ENCODE measurements at places on chromosomes 4 and X.
A peak's percentile ranks its signal among the peaks of the same experiment; 100 is the strongest.

GRCh38 chr4:150008546-150008945 lies 69.7 kb upstream of the DCLK2 start:
- H3K4me1 ChIP-seq: no peaks in the 10 kb centered on the region
- H3K27ac ChIP-seq: no peak overlapping the region
- H3K4me3 ChIP-seq: no peak overlapping the region
- DNase-seq: no peak

- no peak overlapping the region for H3K27ac ChIP-seq
- no peaks in the 10 kb centered on the region for H3K27me3 ChIP-seq
- no peak for DNase-seq
- H3K4me3 ChIP-seq: no peak overlapping the region
- no peaks in the 10 kb centered on the region for H3K36me3 ChIP-seq
- H3K4me1 ChIP-seq: no peaks in the 10 kb centered on the region
Measured at GRCh38 chr4:23921447-23921845, 31.6 kb upstream of the PPARGC1A start.

DNA sequence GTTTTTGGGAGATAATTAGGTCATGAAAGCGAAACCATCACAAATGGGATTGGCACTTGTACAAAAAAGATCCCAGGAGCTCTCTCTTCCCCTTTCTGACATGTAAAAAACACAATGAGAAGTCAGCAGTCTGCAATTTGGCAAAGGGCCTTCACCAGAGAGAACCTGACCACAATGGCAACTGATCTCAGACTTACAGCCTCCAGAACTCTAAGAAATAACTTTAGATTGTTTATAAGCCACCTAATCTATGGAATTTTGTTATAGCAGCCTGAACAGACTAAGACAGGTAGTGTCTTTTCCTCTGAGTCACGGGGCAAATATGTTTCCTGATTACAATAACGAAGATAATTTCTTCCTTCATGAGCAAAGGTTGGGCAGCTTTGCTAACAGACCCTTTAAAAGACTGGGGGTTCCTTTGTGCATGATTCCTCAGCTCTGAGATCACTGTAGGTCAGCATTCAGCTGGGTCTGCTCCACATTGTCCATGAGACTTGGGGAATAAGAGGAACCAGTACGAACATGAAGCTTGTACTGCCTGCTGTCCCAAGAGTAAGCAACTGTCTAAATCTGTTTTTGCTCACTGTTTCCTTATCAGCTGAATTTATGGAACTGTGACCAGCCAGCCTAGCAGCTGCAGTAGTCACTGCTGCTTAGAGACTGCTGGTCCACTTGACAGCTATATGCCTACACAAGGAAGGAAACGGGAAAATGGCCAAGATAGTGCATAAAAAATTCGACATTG lies 191.6 kb downstream of the ANAPC10 start:
- H3K4me3 ChIP-seq: no peak overlapping the region
- H3K36me3 ChIP-seq: no peaks in the 10 kb centered on the region
- H3K27me3 ChIP-seq: no peaks in the 10 kb centered on the region
- H3K27ac ChIP-seq: no peak overlapping the region
- DNase-seq: no peak

GRCh38 chrX:4830880-4831557 lies 1117.6 kb upstream of the PRKX start:
- no peaks in the 10 kb centered on the region for H3K36me3 ChIP-seq
- no peaks in the 10 kb centered on the region for H3K27me3 ChIP-seq
- no peak for DNase-seq
- H3K4me1 ChIP-seq: peaks cover under 1% of the 10 kb centered on the region
- no peak overlapping the region for H3K27ac ChIP-seq

DNA sequence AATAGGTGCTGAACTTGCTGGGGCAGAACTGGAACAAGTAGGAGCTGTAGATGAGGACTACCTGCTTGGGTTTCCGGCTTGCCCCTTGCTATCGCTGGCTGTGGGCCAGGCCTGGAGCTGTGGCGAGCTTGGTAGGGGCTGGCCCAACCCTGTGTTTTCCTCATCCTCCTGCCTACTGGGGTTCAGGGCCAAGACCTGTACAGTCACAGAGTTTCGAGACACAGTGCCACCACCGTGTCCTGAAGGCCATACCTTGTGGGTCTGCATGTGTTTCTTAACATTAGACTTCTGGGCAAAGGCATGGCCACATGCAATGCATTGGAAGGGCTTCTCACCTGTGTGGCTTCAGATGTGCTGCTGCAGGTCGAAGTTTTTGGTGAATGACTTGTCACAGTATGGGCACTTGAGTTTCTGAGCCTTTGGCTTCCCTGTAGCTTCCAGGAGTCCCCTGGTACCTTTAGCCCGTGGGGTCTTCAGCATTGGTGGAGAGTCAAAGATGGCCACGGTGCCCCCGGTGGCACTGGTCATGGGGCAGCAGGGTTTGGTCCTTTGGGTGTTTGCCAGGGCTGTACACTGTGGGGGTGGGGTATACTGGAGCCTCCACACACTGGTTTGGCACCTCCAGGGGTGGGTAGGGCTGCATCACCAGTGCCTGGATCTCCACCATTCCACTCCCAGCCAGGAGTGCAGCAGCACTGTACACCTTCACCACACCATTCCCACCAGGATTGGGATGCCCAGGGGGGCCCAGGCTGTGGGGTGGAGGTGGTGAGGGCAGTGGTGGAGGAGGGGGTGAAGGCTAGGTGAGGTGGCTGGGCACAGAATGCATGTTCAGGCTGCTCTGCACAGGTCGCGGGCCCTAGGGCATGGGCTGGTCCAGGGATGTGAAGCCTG lies 52.1 kb downstream of the CFAP299 start:
- no peak for DNase-seq
- no peak overlapping the region for H3K27ac ChIP-seq
- no peaks in the 10 kb centered on the region for H3K27me3 ChIP-seq
- H3K4me1 ChIP-seq: peaks cover 1% of the 10 kb centered on the region
- H3K4me3 ChIP-seq: no peak overlapping the region

- H3K4me1 ChIP-seq: no peaks in the 10 kb centered on the region
- peak overlapping the region; percentile 40 for H3K27ac ChIP-seq
- H3K36me3 ChIP-seq: no peaks in the 10 kb centered on the region
- H3K4me3 ChIP-seq: no peak overlapping the region
Measured at GRCh38 chr4:42281324-42282020, 115.8 kb upstream of the SHISA3 start.

GRCh38 chr4:4578981-4579380 lies 37.1 kb upstream of the STX18 start:
- H3K27ac ChIP-seq: no peak overlapping the region
- peaks cover 14% of the 10 kb centered on the region for H3K4me1 ChIP-seq
- H3K4me3 ChIP-seq: no peak overlapping the region
- no peak for DNase-seq

- H3K36me3 ChIP-seq: no peaks in the 10 kb centered on the region
- no peak overlapping the region for H3K27ac ChIP-seq
- no peak for DNase-seq
- no peak overlapping the region for H3K4me3 ChIP-seq
Measured at GRCh38 chr4:142353149-142353738, 492.9 kb downstream of the INPP4B start.

DNA sequence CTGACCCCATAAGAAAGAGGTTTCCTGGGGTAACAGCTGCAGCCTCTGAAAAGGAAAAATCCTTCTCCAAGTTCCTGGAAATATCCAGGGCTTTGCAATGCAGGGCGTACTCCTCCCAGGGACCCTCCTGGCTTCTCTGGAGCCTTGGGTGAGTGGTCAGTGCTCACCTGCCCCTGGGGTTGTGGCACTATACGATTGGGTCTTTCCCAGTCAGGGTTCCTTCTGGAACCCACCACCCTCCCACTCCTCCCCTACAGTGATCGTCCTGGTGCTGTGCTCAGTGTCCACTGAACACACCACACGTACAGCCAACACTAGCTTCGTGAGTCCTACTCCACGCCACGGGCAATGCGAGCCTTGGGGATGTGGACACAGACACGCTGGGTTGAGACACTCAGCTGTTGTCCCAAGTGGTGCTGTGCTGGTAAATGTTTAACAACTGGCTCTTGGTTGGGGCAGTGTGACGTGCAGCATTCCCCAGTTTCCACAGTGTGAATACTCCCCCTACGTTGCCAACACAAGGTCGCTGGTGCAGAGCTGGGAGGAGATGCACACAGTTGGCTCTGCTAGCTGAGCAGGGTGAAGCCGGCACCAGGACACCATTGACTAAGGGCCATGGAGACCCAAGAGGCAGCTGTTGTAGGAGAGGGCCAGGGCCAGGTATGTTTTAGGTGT lies 65.4 kb downstream of the HTRA3 start:
- no peak overlapping the region for H3K4me3 ChIP-seq
- DNase-seq: no peak
- H3K4me1 ChIP-seq: no peaks in the 10 kb centered on the region
- H3K27me3 ChIP-seq: no peaks in the 10 kb centered on the region
- H3K27ac ChIP-seq: no peak overlapping the region

- H3K4me3 ChIP-seq: no peak overlapping the region
- no peak for DNase-seq
- H3K4me1 ChIP-seq: no peaks in the 10 kb centered on the region
- peaks cover 8% of the 10 kb centered on the region for H3K36me3 ChIP-seq
- H3K27ac ChIP-seq: peak overlapping the region; percentile 65
- no peaks in the 10 kb centered on the region for H3K27me3 ChIP-seq
Measured at GRCh38 chr4:185165605-185166063, 22.6 kb downstream of the SLC25A4 start.

- H3K27me3 ChIP-seq: no peaks in the 10 kb centered on the region
- no peaks in the 10 kb centered on the region for H3K4me1 ChIP-seq
- no peak overlapping the region for H3K4me3 ChIP-seq
- DNase-seq: no peak
- no peaks in the 10 kb centered on the region for H3K36me3 ChIP-seq
- H3K27ac ChIP-seq: no peak overlapping the region
Measured at GRCh38 chr4:116027311-116027710, 913.9 kb upstream of the NDST4 start.

- H3K27me3 ChIP-seq: no peaks in the 10 kb centered on the region
- no peak overlapping the region for H3K27ac ChIP-seq
- no peaks in the 10 kb centered on the region for H3K36me3 ChIP-seq
- H3K4me1 ChIP-seq: peaks cover 5% of the 10 kb centered on the region
- no peak for DNase-seq
- H3K4me3 ChIP-seq: no peak overlapping the region
Measured at GRCh38 chr4:108143515-108143914, 25.2 kb downstream of the LEF1 start.

GRCh38 chr4:112182604-112183003 lies 37.4 kb downstream of the FAM241A start:
- no peaks in the 10 kb centered on the region for H3K4me1 ChIP-seq
- DNase-seq: no peak
- no peaks in the 10 kb centered on the region for H3K27me3 ChIP-seq
- H3K4me3 ChIP-seq: no peak overlapping the region
- no peaks in the 10 kb centered on the region for H3K36me3 ChIP-seq

DNA sequence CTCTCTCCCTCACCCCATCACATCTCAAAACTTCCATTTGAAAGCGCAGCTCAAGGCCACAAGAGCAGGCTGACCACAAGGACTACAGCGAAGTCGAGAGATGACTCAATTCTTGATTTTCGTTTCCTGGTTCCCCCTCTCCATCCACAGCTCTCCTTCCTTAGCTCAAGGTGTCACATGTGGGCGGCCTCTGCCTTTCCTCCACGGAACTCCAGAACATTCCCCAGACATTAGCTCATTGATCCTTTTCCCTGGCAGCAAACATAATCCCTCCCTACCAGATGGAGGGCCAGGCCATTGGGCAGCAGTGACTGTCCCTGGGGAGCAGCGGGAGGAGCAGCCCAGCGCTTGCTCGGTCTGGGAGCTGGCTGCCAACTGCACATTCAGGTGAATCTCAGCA lies 56.3 kb downstream of the CCDC149 start:
- H3K4me1 ChIP-seq: no peaks in the 10 kb centered on the region
- no peaks in the 10 kb centered on the region for H3K27me3 ChIP-seq
- no peak for DNase-seq

- no peaks in the 10 kb centered on the region for H3K4me1 ChIP-seq
- H3K27me3 ChIP-seq: no peaks in the 10 kb centered on the region
- peak overlapping the region; percentile 44 for H3K27ac ChIP-seq
- no peaks in the 10 kb centered on the region for H3K36me3 ChIP-seq
Measured at GRCh38 chr4:8478801-8479744, 38.5 kb downstream of the TRMT44 start.

GRCh38 chr4:169723207-169723965 lies 34.4 kb downstream of the HPF1 start:
- H3K4me1 ChIP-seq: no peaks in the 10 kb centered on the region
- DNase-seq: no peak
- no peaks in the 10 kb centered on the region for H3K27me3 ChIP-seq
- no peak overlapping the region for H3K27ac ChIP-seq

GRCh38 chrX:19557822-19558221 lies 42.5 kb upstream of the MAP3K15 start:
- no peaks in the 10 kb centered on the region for H3K27me3 ChIP-seq
- H3K4me1 ChIP-seq: peaks cover 2% of the 10 kb centered on the region
- H3K36me3 ChIP-seq: no peaks in the 10 kb centered on the region
- DNase-seq: no peak
- H3K4me3 ChIP-seq: no peak overlapping the region
- no peak overlapping the region for H3K27ac ChIP-seq

DNA sequence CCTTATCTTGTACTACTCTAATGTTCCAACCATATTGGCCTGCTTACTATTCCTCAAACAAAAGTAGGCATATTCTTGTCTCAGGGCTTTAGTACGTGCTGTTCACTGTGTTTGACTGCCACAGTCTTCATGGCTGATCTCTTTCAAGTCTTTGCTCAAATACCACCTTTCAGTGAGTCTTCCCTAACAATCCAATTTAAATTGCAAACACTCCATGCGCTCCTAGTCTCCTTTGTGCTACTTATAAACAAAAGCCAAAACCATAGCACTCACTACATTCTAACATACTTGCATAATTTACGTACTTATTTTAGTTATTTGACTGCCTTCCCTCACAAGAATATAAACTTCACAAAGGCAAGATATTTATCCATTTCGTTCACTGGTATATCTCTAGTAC lies 1.7 kb upstream of the ART3 start:
- H3K4me3 ChIP-seq: no peak overlapping the region
- H3K27me3 ChIP-seq: no peaks in the 10 kb centered on the region
- no peak for DNase-seq
- no peaks in the 10 kb centered on the region for H3K4me1 ChIP-seq
- H3K27ac ChIP-seq: no peak overlapping the region
- no peaks in the 10 kb centered on the region for H3K36me3 ChIP-seq

- peaks cover 4% of the 10 kb centered on the region for H3K36me3 ChIP-seq
- H3K4me1 ChIP-seq: peaks cover 10% of the 10 kb centered on the region
- H3K4me3 ChIP-seq: peak overlapping the region; percentile 38
- DNase-seq: no peak
- no peaks in the 10 kb centered on the region for H3K27me3 ChIP-seq
- H3K27ac ChIP-seq: peak overlapping the region; percentile 6
Measured at GRCh38 chrX:118632862-118633261, 94.5 kb upstream of the IL13RA1 start.

DNA sequence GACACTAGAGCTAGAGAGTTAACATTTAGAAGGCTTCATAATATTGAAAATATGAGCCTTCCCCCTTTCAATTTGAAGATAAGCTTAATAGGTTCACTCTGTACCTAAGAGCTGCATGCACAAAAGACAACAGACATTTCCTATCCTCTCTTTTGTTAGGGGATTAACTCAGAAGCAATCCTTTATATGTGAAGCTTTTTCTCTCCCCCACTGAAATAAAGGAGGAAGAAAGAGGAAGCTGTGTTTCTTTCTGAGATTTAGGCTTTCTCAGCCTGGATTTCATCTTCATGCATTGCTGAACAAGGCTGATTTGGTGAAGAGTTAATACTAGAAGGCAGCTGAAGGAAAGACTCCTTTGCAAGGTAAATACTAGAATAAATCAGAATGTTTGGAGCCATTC lies 21.0 kb upstream of the CABS1 start:
- H3K27ac ChIP-seq: no peak overlapping the region
- H3K4me3 ChIP-seq: no peak overlapping the region
- H3K36me3 ChIP-seq: no peaks in the 10 kb centered on the region

- H3K4me3 ChIP-seq: no peak overlapping the region
- DNase-seq: no peak
- no peaks in the 10 kb centered on the region for H3K4me1 ChIP-seq
- no peaks in the 10 kb centered on the region for H3K36me3 ChIP-seq
- no peaks in the 10 kb centered on the region for H3K27me3 ChIP-seq
Measured at GRCh38 chrX:68273887-68274286, 159.4 kb downstream of the OPHN1 start.
